ENCODE measurements at places on chromosomes 4 and X. TPM values are rescaled to one million over a fixed set of nuclear protein-coding genes. Genes with fewer than 3 reads are reported as not detected.

GRCh38 chrX:154022108-154022507 is 2.4 kb upstream of the IRAK1 start:
- H3K27me3 ChIP-seq = no peaks in the 10 kb centered on the region
- H3K36me3 ChIP-seq = no peaks in the 10 kb centered on the region
- H3K4me1 ChIP-seq = peaks cover 12% of the 10 kb centered on the region
- no peak overlapping the region for H3K27ac ChIP-seq
- no peak for DNase-seq
- H3K4me3 ChIP-seq = no peak overlapping the region

The UGT2B11 gene
- 0.96 TPM for total RNA-seq

DNA sequence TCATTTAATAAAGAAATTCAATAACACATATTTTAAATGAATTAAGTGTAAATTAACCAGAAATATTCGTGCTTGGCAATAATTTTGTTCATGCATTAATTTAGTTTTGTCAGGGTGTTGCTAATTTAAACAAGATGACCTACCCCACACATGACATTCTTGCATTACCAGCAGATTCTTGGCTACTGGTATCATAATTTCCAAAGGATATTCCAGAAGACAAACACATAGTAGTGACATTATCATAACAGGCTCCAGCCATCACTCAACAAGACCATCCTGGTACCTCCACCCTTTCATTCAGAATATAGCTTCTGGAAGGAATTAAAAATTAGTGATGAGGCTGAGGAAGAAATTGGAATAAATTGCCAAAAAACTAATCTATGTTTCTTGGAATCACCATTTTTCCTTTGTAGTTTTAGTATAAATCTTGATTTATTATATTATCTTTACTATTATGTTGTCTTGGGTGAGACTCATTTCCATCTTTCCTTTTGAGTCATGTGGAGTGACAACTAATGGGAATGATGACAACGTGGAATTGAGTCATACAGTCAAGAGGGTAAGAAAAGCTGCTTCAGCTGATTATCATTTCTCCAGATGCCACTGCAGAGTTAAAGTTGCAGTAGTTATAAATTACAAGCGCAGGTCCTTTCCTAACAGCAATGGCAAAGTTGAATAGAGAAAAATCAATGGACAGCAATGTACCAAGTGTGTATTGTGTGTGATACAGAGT is 30.9 kb upstream of the HHIP start:
- no peak overlapping the region for H3K27ac ChIP-seq
- no peaks in the 10 kb centered on the region for H3K4me1 ChIP-seq
- H3K27me3 ChIP-seq = no peaks in the 10 kb centered on the region
- H3K36me3 ChIP-seq = no peaks in the 10 kb centered on the region
- DNase-seq = no peak
- no peak overlapping the region for H3K4me3 ChIP-seq

DNA sequence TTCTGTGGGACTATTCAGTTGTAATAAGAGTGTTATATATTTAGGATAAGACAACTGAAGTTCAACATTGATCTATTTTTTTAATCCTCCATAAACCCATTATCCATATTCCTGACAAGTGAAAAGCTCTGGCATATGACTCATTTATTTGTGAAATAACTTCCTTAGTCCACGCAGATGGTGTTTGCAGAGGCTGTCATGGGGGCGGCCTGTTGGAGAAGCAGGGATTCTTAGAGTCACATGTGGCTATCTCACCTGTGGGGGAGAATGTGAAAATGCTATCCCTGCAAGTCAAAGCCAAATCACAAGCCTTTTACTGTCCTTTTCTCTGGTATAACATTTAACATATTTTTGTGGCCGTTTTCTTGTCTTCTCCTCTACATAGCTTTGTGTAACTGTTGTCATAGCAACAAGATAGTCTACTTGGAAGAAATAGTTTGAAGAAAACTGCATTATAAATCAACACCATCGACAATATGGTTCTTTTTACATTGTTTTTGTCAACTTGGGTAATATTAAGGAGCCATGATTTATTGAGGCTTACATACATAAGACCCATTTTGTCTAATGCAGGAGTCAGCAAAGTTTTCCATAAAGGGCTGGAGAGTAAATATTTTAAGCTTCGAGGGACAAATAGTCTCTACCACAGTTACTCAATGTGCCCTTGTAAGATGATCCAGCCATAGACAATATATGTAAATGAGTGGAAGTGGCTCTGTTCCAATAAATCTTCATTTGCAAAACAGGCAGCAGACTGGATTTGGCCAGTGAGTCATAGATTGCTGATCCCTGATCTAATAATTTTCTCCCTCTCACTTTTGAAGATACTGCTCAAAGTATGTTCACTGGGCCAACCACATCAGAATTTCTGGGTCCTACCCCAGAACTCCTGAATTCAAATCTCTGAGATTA is 395.0 kb downstream of the DTHD1 start:
- no peaks in the 10 kb centered on the region for H3K4me1 ChIP-seq
- H3K27me3 ChIP-seq = no peaks in the 10 kb centered on the region
- no peak for DNase-seq
- H3K36me3 ChIP-seq = no peaks in the 10 kb centered on the region
- H3K4me3 ChIP-seq = no peak overlapping the region
- H3K27ac ChIP-seq = no peak overlapping the region

GRCh38 chrX:136125106-136125505 is 22.2 kb upstream of the FHL1 start:
- H3K27ac ChIP-seq = no peak overlapping the region
- H3K27me3 ChIP-seq = no peaks in the 10 kb centered on the region
- H3K4me3 ChIP-seq = no peak overlapping the region
- no peak for DNase-seq
- H3K36me3 ChIP-seq = no peaks in the 10 kb centered on the region

The FABP2 gene
- total RNA-seq = 11.2 TPM

- H3K27me3 ChIP-seq = no peaks in the 10 kb centered on the region
- no peaks in the 10 kb centered on the region for H3K4me1 ChIP-seq
- no peak overlapping the region for H3K27ac ChIP-seq
Observed at GRCh38 chr4:1651609-1652008, 32.5 kb downstream of the FAM53A start.

The SH3RF1 gene
- 63.4 TPM for total RNA-seq
